ENCODE measurements at places on chromosomes 2 and 18. TPM values are rescaled to one million over a fixed set of nuclear protein-coding genes. Genes with fewer than 3 reads are reported as not detected.

Gene TFCP2L1
- 0.45 TPM for polyA plus RNA-seq

Gene GALNT13
- polyA plus RNA-seq: not detected

Gene MRPL53
- 108 TPM for polyA plus RNA-seq

Gene FBLN7
- 1.4 TPM for polyA plus RNA-seq

Gene ALS2
- polyA plus RNA-seq: 4.1 TPM

Gene GALR1
- not detected for polyA plus RNA-seq

Gene DQX1
- polyA plus RNA-seq: not detected

DNA sequence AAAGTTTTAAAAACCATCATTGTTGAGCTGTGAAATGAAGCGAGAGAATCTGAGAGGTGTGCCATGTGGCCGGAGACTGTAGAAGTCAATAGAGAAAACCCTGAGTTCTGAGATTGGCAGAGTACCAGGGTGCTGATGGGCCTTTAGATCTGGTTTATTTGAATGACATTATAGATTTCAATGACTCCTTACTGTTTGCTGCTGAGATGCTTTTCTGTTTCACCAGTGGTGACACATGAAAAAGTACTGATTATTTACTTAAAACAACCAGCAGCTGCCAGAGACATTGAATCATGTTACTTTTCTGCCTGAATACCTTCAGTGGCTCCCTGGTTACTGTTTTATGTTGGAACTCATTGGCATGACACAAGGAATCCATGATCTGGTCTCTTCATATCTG is 602.7 kb upstream of the ZNF804A start:
- no peak for DNase-seq

DNA sequence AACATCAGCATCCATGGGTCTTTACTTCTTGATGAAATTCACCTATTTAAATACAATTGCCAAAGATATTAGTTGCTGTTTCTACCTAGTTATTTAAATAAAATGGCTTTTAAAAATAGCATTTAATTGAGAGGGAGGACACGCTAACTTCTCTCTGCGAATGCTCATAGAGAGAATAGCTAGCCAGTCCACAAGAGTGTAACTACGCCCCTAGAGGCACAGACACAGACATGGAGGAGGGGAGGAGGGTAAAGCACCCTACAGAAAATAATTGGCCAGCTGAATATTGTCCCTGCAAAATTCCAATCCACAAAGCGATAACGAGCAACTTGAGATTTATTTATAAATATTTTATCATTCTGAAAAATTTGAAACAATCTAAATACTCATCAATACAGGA is 97.0 kb upstream of the PAPOLG start:
- DNase-seq: no peak

- DNase-seq: no peak
Measured at GRCh38 chr18:70500748-70501147, 211.9 kb downstream of the SOCS6 start.

GRCh38 chr2:172736424-172737174 is 954 bp downstream of the RAPGEF4 start:
- DNase-seq: no peak

- no peak for DNase-seq
Measured at GRCh38 chr18:11310476-11311086, 161.2 kb upstream of the PIEZO2 start.

DNA sequence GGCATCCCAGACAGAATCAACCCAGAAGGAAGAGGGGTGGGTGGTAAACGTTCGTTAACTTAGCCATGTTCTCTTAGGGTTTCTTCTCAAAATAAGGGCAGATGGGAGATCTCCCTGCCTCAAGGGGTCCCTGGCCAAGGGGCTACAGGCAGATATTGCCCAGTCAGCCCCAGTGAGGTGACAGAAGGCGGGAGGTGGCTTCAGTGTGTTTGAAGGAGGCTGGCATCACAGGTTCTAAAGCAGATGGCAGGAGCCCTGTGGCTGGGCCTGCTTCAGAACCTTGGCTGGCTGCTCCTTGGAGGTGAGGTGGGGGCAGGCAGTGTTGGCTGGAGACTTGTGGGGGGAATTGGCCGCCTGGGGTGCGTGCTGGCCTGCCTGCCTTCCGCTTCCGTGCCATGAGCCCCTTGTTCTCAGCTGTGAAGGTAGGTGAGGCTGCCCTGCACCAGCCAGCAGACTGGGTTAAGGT is 23.5 kb downstream of the HPCAL1 start:
- no peak for DNase-seq

GRCh38 chr2:126614524-126615227 is 41.3 kb upstream of the GYPC start:
- DNase-seq: no peak

- no peak for DNase-seq
Measured at GRCh38 chr18:35620765-35621164, 39.2 kb downstream of the GALNT1 start.

GRCh38 chr2:207617011-207617671 is 8.1 kb downstream of the METTL21A start:
- no peak for DNase-seq

- no peak for DNase-seq
Measured at GRCh38 chr2:128325611-128326181, 7.0 kb upstream of the HS6ST1 start.

All from CD8-positive, alpha-beta memory T cell (primary cell).